ENCODE measurements at places on chromosomes 4 and X.

DNA sequence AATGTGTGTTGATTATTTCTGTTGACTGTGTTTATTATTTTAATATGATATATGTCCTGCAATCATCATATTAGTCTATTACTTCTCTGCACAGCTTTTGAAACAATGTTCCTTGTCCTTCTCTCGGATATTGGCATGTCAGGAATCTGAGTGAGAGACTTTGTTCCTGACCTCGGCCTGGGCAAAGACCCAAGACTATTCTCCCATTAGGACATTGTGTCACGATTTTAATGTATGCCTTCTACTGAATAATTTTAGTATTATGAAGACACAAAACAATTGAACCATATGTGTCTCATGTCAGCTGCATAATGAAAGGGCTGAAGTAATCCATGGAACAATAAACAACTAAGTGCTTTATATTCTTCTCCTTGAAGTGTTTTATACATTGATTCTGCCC is 580.8 kb upstream of the TENM3 start:
- no peak for DNase-seq

- no peak for DNase-seq
These were observed 38.2 kb downstream of the C4orf50 start for GRCh38 chr4:5979981-5980380.

GRCh38 chr4:155399974-155400697 is 23.4 kb upstream of the MAP9 start:
- no peak for DNase-seq

DNA sequence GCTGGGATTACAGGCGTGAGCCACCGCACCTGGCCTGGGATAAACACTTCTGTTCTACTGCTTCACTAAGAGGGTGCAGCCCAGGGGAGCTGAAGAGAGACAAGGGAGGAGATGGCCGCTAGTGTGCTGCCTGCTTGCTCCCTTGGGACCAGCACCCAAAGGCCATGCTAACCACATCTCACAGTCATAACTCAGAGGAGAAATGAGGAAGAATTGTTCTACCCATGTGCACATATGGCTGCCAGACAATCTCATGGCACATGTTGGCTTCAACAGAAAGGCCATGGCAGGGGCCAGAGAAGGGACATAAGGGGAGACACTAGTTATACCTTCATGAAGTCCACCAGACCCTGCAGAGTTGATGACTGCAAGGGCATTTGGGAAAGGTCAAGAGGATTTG is 22.4 kb downstream of the CLDN22 start:
- no peak for DNase-seq

GRCh38 chrX:154471839-154472684 is 7.0 kb downstream of the LAGE3 start:
- DNase-seq: no peak

GRCh38 chr4:173005912-173006633 is 162.5 kb upstream of the GALNT7 start:
- DNase-seq: no peak

DNA sequence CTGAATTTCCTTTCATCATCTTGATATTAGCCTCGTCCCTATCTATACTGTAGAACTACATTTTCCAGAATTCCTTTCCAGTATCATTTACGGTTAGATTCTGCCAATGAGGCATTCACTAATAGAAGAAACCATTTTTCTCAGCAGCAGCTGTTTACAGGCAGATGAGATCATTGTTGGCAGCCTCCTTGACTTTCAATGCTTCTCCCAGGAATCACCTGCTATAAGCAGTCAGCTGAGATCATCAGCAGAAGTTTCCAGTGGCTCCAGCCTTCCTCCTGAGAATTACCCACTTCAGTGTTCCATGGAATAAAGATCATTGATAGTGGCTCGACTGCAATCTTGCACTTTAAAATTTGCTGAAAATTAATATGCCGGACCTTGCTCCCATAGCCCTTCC is 157.3 kb upstream of the TET2 start:
- DNase-seq: no peak

DNA sequence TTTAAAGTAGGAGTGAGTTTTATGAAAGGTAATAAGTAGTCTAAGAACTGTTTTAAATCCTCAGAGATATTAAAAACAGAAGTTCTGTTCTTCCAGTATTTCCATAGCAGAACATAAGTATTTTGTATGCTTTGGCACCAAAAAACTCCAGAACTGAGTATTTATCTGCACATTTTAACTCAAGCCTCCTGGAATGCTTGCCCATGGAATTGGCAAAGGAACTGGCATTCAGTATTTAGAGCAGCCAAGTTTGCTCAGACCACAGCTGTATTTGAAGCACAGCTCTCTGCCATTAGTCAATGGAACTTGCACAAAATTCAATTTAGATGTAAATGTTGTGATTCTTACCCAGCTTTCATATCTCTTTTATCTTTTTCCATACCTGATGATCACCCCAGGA is 42.2 kb downstream of the NDNF start:
- no peak for DNase-seq

GRCh38 chrX:47212381-47213293 is 5.8 kb upstream of the CDK16 start:
- DNase-seq: no peak

DNA sequence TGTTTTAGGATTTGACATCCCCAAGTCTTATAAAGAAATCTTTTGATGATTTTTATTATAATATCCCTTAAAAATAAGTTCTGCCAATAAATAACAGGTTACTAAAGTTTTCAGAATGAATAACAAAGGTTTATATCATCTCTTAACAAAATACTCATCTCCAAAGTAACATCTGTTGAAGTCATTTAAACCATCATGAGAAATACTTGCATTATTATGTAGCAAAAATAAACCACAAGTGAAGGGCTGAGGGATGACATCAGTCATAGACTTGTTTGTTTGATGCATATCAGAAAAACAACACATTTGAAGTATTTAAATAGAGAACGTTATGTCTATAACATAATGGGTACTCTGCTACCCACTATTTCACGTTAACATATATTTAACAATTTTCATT is 114.9 kb downstream of the SPOCK3 start:
- DNase-seq: no peak

- DNase-seq: no peak
These were observed 29.7 kb downstream of the SYNPO2 start for GRCh38 chr4:118918388-118918787.

GRCh38 chrX:124231451-124231759 is 101.1 kb upstream of the TEX13D start:
- DNase-seq: no peak

GRCh38 chr4:66688674-66689073 is 856.6 kb downstream of the CENPC start:
- DNase-seq: no peak

DNA sequence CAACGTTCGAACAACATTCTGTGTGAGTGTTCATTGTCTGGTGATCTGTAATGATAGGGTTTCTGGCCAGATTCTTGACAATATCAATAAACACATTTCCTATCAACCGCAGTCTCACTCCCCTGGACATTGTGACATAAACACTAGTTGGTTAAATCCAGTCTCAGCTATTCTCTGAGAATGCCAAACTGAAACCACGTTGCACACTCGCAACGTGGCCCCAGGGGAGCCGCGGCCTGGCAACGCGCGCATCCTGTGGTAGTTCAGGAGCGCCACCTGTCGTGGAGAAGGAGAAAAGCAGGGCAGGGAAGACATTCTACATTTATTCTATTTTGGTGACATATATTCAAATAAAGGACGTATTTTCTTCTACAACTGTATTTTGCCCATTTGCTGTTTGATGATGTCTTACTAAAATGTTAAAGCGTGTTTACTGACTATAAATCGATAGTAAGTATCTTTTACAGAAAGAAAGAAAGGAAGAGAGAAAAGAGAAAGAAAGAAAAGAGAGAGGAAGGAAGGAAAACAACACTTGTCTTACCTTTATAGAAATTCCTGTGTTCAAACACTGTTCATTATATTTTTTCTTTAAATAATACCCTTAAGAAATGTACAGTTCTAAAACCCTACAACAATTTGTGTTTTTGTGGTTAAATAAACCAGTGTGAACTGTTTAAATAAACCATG is 738.3 kb upstream of the FRG1 start:
- no peak for DNase-seq

DNA sequence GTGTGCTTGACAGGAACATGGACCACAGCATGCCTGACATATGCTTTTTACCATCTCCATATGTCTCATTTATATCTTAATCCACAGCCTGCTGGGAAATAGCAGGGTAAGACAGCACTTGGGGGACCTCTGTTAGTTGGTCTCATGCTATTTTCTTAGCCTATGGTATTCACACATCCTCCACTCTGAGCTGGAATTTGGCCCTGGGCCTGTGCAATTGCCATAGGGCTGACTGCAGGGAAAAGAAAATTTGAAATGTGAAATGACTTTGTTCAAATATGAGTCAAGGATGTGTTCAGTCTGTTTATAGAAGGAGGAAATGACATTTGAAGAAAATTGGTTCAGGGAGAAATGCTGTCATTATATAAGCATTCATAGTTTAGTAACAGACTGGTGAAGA is 9.6 kb upstream of the MAP7D3 start:
- no peak for DNase-seq

DNA sequence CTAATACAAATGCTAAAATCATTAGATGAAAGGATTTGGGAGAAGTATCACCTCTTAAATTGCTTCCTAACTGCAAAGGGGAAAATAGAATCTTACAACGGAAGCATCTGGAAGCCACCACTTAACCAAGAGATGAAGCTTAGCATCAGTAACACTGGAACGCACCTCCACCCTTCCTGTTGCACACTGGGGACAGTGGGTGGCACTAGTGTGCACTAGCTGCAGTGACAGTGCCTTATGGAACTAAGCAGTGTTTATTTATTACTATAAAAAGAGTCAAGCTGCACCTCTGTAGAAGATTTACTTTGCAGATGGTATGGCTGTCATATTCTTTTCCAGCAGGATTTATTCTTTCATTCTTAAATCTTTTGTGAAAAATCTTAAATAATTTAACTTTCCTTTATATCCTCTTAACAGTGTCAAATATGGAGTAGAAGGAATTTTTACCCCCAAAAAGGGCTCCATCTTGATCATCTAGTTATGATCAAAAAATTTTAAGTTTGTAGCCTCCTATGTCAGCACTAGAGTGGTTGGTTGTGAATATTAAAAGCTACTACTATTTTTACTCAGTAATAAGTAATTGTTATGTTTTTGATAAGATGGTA is 76.7 kb downstream of the SCD5 start:
- no peak for DNase-seq

DNA sequence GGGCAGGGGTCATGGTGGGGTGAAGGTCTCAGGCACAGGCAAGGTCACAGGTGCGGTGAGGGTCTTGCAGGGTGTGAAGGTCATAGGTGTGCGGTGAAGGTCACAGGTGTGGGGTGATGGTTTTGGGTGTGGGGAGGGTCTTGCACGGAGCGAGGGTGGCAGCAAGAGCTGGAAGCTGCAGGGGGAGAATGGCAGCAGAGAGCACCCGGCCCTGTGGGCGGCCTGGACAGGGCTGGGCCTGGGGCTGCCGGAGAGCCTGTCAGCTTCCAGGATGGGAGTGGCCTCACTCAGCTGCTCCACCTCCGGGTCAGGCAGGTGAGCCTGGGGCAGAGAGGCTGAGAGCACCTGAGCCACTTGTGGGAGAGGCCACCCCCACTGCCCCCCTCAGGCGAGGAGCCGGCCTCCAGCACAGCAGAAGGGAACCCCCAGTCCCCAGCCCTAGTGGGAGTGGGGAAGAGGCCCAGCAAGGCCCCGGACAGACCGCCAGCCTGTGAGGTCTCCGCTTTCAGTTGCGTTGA is 1.5 kb downstream of the MSANTD1 start:
- DNase-seq: no peak

GRCh38 chr4:184785813-184786212 is 40.0 kb downstream of the ACSL1 start:
- no peak for DNase-seq

DNA sequence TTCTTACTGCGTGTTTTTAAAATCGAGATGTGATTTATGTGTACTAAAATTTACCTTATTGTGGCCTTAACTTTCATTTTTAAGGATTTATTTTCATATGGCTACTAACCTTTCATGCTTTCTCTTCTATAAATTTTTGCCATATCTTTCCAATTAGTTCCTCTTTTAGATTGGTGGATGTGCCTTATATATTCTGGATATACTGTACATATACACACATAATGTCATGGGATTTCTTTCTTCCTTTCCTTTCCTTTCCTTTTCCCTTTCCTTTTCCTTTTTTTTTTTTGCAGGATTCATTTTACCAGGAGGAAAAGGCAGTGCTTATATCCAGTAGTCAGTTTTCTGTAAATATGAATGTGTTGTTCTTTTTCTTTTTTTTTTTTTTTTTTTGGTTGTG is 37.2 kb downstream of the FHIP1A start:
- DNase-seq: no peak

GRCh38 chr4:77433418-77433733 is 172.2 kb upstream of the CXCL13 start:
- DNase-seq: no peak

DNA sequence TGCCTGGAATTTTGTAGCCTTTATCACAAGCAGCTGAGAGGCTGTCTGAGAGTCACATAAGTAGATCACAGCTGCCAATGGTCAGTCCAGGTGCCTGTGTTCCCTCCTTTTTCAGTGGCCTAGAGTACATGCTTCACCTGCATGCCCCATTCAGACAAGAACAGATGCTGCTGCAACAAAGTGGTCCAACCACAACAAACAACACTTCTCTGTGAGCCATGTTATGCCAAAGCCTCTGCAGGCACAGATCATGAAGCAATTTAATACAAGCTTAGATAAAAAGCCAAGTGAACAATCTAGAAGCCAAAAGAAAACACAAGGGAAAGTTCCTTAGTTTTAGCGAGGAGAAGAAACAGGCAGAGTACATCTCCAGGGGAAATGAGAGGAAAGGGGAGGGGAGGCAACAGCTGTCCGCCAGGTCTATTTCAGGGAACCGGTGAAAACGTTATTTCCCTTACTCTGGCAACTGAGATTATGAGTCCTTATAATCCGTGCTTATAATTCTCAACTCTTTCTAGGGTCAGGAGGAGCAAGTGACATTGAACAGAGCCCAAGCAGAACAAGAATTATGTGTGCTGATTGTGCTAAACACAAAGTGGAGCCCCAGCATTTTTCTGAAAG is 92.6 kb downstream of the TSPAN5 start:
- no peak for DNase-seq

DNA sequence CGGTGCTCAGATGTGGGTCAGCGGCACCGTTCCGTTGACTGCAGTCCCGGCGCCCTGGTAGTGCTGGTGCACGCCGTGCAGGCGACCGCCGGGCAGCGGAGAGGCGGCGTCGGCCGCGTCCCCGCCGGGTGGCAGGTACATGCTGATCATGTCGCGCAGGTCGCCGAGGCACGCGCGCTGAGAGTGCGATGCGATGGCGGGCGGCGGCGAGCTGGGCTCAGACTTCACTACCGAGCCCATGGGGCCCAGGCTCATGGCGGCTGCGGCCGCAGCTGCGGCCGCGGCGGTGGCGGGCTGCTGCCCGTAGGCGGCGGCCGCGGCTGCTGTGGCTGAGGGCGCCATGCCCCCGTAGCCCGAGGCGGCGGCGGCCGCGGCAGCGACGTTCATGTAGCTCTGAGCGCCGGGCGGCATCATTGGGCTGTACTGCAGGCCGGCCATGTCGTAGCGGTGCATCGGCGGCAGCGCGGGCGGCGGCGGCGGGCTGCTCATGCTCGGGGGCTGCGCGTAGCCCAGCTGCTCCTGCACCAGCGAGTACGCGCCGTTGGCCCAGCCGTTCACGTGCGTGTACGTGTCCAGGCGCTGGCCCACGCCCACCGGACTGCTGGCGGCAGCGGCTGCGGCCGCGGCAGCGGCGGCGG is 1.0 kb downstream of the SOX3 start:
- no peak for DNase-seq
